Common myeloid progenitor, CD34-positive (primary cell): ENCODE measurements at places on chromosomes 2 and 18.

- H3K36me3 ChIP-seq = no peaks in the 10 kb centered on the region
- DNase-seq = no peak
- no peak overlapping the region for H3K4me3 ChIP-seq
- H3K27ac ChIP-seq = no peak overlapping the region
- peaks cover 1% of the 10 kb centered on the region for H3K27me3 ChIP-seq
Observed at GRCh38 chr2:72827966-72828646, 2.3 kb upstream of the EXOC6B start.

- H3K27me3 ChIP-seq = peaks cover 57% of the 10 kb centered on the region
- no peak overlapping the region for H3K4me3 ChIP-seq
- peaks cover 51% of the 10 kb centered on the region for H3K4me1 ChIP-seq
- no peak for DNase-seq
- H3K36me3 ChIP-seq = no peaks in the 10 kb centered on the region
Observed at GRCh38 chr18:57439609-57439968, 4.4 kb downstream of the ONECUT2 start.

GRCh38 chr2:169107645-169108044 lies 38.3 kb downstream of the DHRS9 start:
- H3K27ac ChIP-seq = no peak overlapping the region
- H3K4me3 ChIP-seq = no peak overlapping the region
- no peaks in the 10 kb centered on the region for H3K27me3 ChIP-seq
- H3K4me1 ChIP-seq = peaks cover 44% of the 10 kb centered on the region
- H3K36me3 ChIP-seq = no peaks in the 10 kb centered on the region

DNA sequence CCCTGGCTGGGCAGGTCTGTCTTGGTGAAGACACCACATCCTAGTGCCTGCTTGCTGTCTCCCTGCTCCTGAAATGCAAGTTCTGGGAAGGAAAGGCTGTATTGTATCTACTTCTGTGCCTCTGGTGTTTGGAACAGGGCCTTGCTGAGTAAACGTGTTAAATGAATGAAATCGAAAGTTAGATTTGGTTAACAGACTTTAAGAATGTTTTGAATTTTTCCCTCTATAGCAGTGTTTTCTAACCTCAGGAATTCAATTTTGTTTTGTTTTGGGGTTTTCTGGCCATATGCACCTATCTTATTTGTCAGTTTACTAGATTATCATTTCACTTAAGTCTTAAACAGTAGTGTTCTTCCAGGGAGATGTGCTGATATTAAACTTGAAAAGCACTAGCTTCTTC lies 20.7 kb downstream of the FARP2 start:
- H3K27me3 ChIP-seq = no peaks in the 10 kb centered on the region
- DNase-seq = no peak
- H3K4me1 ChIP-seq = no peaks in the 10 kb centered on the region
- no peak overlapping the region for H3K4me3 ChIP-seq

- no peak overlapping the region for H3K27ac ChIP-seq
- no peaks in the 10 kb centered on the region for H3K36me3 ChIP-seq
- H3K27me3 ChIP-seq = no peaks in the 10 kb centered on the region
- no peak for DNase-seq
- H3K4me1 ChIP-seq = no peaks in the 10 kb centered on the region
- H3K4me3 ChIP-seq = no peak overlapping the region
Observed at GRCh38 chr2:158407031-158407430, 49.5 kb downstream of the CCDC148 start.

DNA sequence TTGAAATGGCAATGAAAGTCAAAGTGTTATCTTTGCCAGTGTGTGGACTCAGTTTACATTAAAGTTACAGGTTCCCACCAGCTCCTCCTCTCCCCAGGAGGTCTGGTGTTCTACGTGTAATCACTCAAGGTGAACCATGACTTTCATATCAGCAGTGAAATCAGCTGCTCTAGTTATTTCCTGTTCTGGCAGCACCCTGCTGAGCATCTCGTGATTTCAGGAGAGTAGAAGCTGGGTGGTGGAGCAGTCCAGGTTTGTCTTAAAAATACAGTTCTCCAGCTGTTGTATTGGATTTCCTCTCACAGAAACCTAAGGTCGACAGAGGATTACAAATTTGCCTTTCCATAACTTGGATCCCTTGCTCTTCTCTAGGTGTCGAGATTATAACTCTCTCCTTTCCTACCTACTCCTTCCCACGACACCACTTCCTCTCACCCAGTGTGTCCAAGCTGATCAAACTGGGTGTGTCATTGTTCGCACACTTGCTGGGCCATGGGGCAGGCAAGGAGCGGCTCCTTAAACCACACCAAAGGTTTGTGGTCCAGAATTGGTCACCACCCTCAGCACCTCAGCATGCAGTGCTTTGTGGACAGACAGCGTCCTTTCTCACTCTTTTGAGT lies 13.0 kb upstream of the ARHGAP25 start:
- peak; percentile 48 for DNase-seq
- H3K27ac ChIP-seq = peak overlapping the region; percentile 35
- no peaks in the 10 kb centered on the region for H3K27me3 ChIP-seq

DNA sequence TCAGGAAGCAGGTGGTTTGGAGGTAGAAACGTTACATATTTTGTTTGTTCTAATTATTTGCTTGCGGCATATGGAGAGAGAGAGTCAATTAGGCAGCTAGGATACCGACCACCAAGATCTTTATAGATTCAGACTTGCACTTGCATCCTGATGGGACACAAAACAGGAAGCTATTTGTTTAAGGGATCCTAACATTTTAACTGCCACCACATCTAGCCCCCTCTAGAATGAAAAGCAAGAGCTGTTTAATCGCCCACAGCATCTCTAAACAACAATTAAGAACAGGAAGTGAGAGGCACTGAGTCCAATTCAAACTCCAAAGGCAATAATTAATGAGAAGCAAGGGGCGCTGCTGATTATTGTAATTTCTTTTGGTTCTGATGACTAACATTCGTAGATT lies 182.0 kb upstream of the LINC00305 start:
- peak; percentile 15 for DNase-seq
- H3K4me1 ChIP-seq = peaks cover 20% of the 10 kb centered on the region
- no peaks in the 10 kb centered on the region for H3K36me3 ChIP-seq
- no peaks in the 10 kb centered on the region for H3K27me3 ChIP-seq
- no peak overlapping the region for H3K27ac ChIP-seq

DNA sequence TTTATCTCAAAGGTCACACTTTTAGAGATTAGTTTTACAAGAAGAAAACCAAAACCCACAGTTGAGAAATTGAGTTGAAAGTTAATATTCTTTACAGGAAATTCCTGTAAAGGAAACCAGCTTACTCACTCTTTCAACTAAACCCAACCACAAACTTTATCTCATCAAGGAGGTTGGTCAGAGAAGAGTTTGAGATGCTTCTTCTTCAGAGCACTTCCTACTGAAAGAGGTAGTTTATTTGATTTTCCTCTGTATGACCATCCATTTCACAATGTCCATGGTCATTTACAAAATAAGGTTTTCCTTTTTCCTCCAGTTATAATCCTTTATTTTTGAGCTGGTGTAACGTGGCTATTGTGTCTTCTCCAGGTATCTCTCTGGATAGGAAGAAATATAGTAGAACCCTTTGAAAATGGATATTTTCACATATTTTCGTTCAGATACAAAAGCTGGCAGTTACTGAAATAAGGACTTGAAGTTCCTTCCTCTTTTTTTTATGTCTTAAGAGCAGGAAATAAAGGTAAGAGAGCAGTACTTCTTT lies 4.5 kb upstream of the IL18RAP start:
- no peaks in the 10 kb centered on the region for H3K36me3 ChIP-seq
- H3K27ac ChIP-seq = no peak overlapping the region
- peaks cover 66% of the 10 kb centered on the region for H3K4me1 ChIP-seq
- peak overlapping the region; percentile 31 for H3K4me3 ChIP-seq

GRCh38 chr2:217429981-217430500 lies 570.2 kb upstream of the TNP1 start:
- DNase-seq = no peak
- H3K27ac ChIP-seq = no peak overlapping the region
- no peaks in the 10 kb centered on the region for H3K27me3 ChIP-seq
- H3K4me1 ChIP-seq = peaks cover 9% of the 10 kb centered on the region
- no peak overlapping the region for H3K4me3 ChIP-seq

DNA sequence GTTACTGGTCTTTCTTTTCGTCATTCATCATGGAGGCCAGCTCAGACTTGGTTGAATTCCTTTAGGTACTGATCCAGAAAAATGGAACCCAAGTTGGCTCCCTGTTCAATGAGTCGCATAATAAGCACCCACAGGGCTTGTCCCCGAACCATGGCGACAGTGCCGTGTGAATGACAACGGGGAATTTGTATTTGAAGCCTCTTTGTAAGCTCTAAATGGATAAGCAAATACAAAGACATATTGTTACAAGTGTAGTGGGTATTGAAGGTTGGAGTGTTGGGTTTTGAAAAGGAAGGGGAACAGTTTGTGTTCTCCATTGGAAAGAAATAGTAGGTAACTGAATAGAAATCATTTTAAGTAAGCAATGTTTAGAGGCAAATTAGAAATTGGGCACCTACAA lies 288.9 kb downstream of the SLC4A3 start:
- H3K27ac ChIP-seq = no peak overlapping the region
- H3K27me3 ChIP-seq = no peaks in the 10 kb centered on the region
- no peak overlapping the region for H3K4me3 ChIP-seq
- H3K36me3 ChIP-seq = no peaks in the 10 kb centered on the region

GRCh38 chr2:140643761-140644187 lies 1487.0 kb downstream of the LRP1B start:
- no peak overlapping the region for H3K4me3 ChIP-seq
- no peaks in the 10 kb centered on the region for H3K27me3 ChIP-seq
- H3K4me1 ChIP-seq = no peaks in the 10 kb centered on the region
- H3K36me3 ChIP-seq = no peaks in the 10 kb centered on the region
- DNase-seq = no peak
- no peak overlapping the region for H3K27ac ChIP-seq

GRCh38 chr2:220458051-220458450 lies 830.6 kb downstream of the SLC4A3 start:
- no peak overlapping the region for H3K4me3 ChIP-seq
- H3K36me3 ChIP-seq = no peaks in the 10 kb centered on the region
- H3K27ac ChIP-seq = no peak overlapping the region
- no peaks in the 10 kb centered on the region for H3K27me3 ChIP-seq
- no peak for DNase-seq
- H3K4me1 ChIP-seq = no peaks in the 10 kb centered on the region
